Mononuclear cell (primary cell): ENCODE measurements at places on chromosomes 13 and 19. TPM values are rescaled to one million over a fixed set of nuclear protein-coding genes. Genes with fewer than 3 reads are reported as not detected.

Gene CPB2
- not detected for total RNA-seq

Gene PROSER1
- 45.2 TPM for total RNA-seq

Gene ZFR2
- 0.21 TPM for total RNA-seq

Gene ZNF562
- total RNA-seq = 18.9 TPM

Gene VSTM1
- 12.4 TPM for total RNA-seq

Gene ZNF382
- 5.5 TPM for total RNA-seq

Gene EHD2
- 0.42 TPM for total RNA-seq
